Tongue (tissue), 3 donors: ENCODE measurements at places on chromosomes 5 and 9. TPM values are rescaled to one million over a fixed set of nuclear protein-coding genes. Genes with fewer than 3 reads are reported as not detected.
A peak's percentile ranks its signal among the peaks of the same experiment; 100 is the strongest.

- DNase-seq, result peak; percentile 95
Observed at GRCh38 chr5:116652196-116652729, 77.6 kb upstream of the SEMA6A start.

GRCh38 chr9:93124793-93125192, 9.3 kb downstream of the NINJ1 start:
- no peak for DNase-seq

- peak; percentile 80 for DNase-seq
Observed at GRCh38 chr9:4666042-4666699, at the start of gene SPATA6L. TSS of gene SPATA6L (minus strand) at chr9:4666480. CDS start at chr9:4666250, 230 bp downstream.

DNA sequence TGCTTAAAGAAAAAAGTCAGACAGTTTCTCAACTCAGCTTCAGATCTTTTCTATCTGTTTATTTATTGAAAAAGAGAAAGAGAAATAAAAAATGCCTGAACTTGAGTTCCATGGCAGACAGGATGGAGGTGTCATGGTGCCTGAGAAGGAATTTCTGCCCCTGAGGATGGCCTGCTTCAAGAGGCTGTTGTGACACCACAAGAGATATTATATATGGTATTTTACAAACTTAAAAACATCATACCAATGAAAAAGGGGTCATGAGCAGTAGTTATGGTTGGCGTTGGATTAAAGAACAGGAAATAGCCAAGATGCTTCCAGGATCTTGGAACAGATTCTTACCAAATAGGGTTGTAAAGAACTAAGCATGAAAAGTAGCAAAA, 344.6 kb downstream of the GLIS3 start:
- no peak for DNase-seq

- DNase-seq, result peak; percentile 52
Observed at GRCh38 chr5:115772731-115773475, 43.6 kb downstream of the CDO1 start.

- DNase-seq, result peak; percentile 11
Observed at GRCh38 chr5:12691330-12691729, 787.1 kb upstream of the CTNND2 start.

DNA sequence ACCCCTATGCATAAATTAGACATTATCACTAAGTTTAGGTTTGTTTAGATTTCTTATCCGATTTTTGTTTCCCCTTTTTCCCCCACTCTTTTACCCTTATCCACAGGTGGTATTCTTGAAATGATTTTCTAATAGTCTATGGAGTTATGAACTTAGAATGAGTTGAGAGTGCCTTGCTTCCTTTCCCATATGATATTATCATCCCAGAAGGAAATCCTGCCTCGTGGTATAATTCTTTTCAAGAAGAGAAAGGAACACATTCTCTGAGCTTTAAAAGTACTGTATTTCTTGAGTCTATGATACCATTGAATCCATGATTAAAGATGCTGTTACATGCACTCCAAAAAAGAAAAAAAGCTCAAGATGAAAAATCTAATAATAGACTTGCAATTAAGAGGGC, 76.9 kb upstream of the ADAMTSL1 start:
- no peak for DNase-seq

GRCh38 chr5:157965989-157966388, 107.0 kb upstream of the CLINT1 start:
- no peak for DNase-seq

- DNase-seq, result no peak
Observed at GRCh38 chr9:123063177-123063598, 29.7 kb downstream of the GPR21 start.

GRCh38 chr5:26482810-26483375, 555.5 kb downstream of the CDH9 start:
- peak; percentile 34 for DNase-seq

GRCh38 chr5:90613918-90614504, 55.4 kb downstream of the ADGRV1 start:
- no peak for DNase-seq

DNA sequence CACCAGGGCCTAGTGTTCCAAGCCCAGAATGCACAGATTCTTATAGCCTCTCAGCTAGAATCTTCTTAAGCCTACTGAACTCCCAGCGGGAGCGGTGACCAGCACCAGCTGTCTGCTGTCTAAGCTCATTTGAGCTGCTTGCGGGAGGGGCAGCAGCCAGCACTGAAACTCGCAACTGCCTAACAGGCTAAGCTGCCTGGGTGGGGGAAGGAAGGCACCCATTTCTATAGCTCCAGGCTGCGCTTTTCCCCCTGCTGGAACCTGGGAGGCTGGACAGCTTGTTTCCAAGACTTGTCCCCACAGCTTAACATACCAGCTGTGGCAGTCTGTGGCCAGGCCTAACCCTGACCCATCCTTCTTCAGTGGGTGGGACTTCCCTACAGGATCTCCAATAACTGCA, 512.9 kb downstream of the EFNA5 start:
- peak; percentile 70 for DNase-seq

GRCh38 chr9:127189628-127190027, 67.2 kb upstream of the ANGPTL2 start:
- DNase-seq, result no peak

DNA sequence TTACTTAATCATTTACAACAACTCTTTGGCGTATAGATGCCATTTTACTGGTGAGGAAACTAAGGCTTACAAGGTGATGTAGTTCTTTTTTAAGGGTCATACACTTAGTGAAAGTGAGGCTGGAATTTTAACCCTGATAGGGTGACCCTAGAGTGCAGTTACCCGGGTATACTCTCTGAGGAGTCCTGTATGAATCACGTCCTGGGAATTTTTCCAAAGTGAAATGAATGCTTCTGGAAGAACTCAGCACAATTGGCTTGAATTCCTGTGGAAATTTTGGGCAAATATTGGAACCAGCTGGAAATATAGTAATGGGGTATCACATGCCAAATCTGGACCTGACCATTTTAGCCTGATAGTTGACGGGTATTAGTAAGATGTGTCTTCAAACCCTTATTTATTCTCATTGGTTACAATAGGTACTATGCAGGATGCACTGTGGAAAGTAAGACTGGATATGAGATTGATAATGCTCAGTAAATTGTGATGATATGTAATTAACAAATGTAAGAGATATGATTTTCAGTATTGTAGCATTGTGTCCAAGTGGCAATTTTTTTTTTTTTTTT, 14.8 kb downstream of the SUB1 start:
- DNase-seq, result peak; percentile 69

GRCh38 chr5:143402553-143403333, 743 bp downstream of the NR3C1 start:
- DNase-seq, result peak; percentile 64

DNA sequence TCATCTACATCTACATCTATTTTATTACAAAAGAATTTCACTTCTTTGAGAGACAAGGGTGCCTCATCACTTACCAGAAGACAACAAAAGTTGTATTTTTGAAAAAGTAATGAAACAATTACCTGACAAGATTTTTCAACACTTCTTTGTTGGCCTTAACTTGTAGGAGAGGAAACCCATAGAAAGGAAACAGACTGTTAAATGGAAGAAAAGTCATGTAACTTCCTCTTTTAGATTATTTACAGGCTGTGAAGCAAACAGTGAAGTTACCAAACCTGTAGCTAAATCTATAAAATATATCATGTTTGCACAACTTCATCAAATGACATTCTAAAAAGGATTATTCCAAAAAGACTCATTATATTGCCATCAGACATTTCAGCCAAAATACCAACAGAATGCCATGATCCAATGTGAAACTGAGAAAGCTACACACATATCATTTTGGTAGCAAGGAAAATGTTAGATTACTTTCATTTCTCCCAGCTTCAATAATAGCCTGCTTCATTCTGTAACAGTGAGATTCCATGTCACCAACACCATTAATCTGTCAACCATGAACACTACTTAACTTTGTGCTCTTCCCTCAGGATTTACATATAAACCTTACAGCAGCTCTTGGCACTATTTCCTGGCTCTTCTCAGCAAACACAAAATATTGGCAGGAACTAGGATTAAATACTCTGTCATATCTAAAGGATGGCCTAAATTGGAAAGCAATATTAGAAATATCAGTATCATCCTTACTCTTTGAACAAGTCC, 122.5 kb downstream of the MCTP1 start:
- DNase-seq, result no peak

DNA sequence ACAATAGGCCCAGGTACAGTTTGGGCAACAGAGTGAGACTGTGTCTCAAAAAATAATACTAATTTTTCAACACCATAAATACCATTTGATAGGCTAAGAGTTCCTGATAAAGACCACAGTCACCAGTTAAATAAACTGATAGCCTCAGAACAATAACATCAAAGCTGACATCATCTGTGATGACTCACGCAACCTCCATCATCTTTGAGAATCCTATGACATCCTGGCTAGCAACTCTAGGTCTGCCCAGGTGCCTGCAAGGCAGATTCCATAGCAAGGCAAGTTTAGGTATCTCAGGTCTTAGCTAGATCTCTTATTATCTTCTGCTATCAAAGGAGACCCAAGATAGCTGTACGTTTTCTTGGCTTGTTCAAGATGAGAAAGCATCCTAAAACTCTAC, 30.5 kb upstream of the UBAP2 start:
- no peak for DNase-seq

DNA sequence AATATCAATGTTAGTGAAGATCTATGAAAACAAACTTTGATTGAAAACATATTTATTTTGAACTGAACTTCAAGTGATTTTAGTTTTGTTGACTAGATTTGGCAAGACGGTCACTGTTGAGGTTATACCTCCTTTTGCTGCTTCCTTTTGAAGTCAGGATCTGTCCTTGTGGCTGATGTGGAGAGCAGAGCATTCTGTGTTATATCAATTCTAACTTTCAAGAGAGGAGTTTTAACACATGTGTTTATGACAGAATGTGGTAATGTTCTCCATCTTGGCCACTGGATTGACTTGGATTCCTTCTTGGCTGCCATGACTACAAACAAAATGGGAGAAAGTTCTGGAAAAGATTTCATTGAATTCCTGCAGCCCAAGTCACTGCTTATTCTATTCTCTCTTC, 104.0 kb upstream of the ACTBL2 start:
- DNase-seq, result peak; percentile 74

- DNase-seq, result no peak
Observed at GRCh38 chr9:75683591-75683990, 206.9 kb upstream of the PCSK5 start.

- DNase-seq, result no peak
Observed at GRCh38 chr5:131375351-131375750, 111.5 kb downstream of the CDC42SE2 start.

DNA sequence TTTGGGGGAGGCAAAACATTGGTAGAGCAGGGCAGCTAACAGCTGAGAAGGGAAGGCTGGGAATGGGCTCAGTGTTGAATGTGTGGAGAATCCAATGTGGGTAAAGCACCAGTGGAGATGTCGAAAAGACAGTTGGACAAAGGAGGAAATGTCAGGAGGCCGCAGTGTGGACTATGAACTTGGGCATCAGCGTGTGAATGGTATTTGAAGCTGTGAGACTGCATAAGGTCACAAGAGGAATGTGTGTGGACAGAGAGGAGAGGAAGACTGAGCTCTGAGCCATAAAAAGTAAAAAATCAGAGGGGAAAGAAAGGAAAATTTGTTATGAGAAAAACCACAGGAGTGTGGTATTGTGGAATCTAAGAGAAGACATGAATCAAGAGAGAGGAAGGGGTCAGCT, 99.4 kb upstream of the ADAMTS16 start:
- no peak for DNase-seq

DNA sequence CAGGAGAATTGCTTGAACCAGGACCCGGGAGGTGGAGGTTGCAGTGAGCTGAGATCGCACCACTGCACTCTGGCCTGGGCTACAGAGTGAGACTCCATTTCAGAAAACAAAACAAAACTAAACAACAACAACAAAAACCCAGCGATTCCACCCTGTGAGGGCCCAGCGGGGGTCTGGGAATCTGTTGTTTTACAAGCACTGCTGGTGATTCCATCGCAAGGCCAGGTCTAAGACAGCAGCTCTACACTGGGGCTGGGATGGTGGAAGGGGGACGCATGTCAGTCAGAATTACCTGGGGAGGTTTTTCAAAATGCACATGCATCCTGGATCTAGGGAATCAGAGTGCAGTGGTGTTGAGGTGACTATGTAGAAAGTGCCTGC, 90.9 kb downstream of the ANKRD55 start:
- no peak for DNase-seq

DNA sequence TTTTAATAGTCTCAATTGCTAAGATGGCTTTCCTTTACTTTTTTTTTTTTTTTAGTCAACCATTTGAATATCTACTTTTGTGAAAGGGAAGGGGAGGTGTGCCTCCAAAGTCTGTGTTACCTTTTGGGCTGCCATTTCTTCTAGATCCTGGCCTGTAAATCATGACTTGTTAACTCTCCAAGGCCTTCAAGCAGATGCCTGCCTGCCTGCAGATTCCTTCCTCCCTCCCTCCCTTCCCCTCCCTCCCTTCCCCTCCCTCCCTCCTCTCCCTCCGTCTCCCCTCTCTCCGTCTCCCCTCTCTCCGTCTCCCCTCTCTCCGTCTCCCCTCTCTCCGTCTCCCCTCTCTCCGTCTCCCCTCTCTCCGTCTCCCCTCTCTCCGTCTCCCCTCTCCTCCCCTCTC, 73.1 kb downstream of the COMMD10 start:
- DNase-seq, result no peak

GRCh38 chr5:139797856-139798510, 2.4 kb downstream of the PSD2 start:
- DNase-seq, result no peak

DNA sequence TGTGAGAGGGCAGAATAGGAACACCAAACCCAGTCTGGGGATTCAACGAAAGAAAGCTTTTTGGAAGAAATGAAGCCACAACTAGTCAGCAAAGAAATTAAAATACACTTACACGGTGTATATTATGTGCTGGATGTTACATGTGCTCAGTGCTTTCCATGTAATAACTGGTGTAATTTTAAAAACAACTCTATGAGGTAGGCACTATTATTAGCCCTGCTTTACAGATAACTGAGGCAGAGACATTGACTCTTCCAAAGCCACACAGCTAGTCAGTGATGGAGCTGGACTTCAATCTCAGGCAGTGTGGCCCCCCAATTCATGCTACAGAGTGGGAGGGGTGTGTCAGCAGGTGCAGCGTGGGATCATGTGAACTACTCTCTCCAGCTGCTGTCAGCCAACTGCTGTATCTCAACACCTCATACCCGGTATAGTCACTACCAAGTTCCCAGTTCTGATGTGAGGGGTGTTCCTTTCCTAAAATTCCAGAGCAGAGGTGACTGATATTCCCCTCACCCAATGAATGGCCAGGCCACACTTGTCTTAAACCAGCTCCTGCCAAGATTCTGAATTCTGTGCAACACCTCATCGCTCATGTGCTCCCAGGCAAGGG, 33.8 kb upstream of the TJP2 start:
- no peak for DNase-seq

Gene CDKN2A
- total RNA-seq, result not detected

Gene ORM2
- not detected for total RNA-seq

Gene SPATA6L
- 4.2 TPM for total RNA-seq

Gene FAXDC2
- 18.9 TPM for total RNA-seq

Gene ST8SIA4
- 15.0 TPM for total RNA-seq

Gene PAEP
- not detected for total RNA-seq

Gene ALAD
- 27.8 TPM for total RNA-seq

Gene GRPEL2
- total RNA-seq, result 19.6 TPM

Gene TRIP13
- 5.8 TPM for total RNA-seq

Gene ARL14EPL
- not detected for total RNA-seq

Gene FAM221B
- not detected for total RNA-seq

Gene PDZD2
- total RNA-seq, result 28.6 TPM

Gene DHFR
- 27.4 TPM for total RNA-seq

Gene TCF7
- 0.82 TPM for total RNA-seq

Gene GADD45G
- total RNA-seq, result 22.2 TPM

Gene PCDHGA6
- 4.8 TPM for total RNA-seq

Gene OR2K2
- total RNA-seq, result not detected

Gene DYNC2I2
- total RNA-seq, result 37.0 TPM

Gene PBX3
- 33.1 TPM for total RNA-seq

Gene DAB2
- 64.5 TPM for total RNA-seq
